ENCODE measurements at places on chromosomes 7 and 10. TPM values are rescaled to one million over a fixed set of nuclear protein-coding genes. Genes with fewer than 3 reads are reported as not detected.

TRIM73 gene
- 6.4 TPM for total RNA-seq

ST8SIA6 gene
- total RNA-seq = not detected

FRAT1 gene
- total RNA-seq = 4.1 TPM

NUTM2A gene
- total RNA-seq = 0.18 TPM

VAX1 gene
- total RNA-seq = 0.98 TPM

FAM25C gene
- total RNA-seq = not detected

CYP2C19 gene
- not detected for total RNA-seq

OR2A12 gene
- total RNA-seq = not detected

GSTO2 gene
- 13.8 TPM for total RNA-seq

CUZD1 gene
- total RNA-seq = 0.40 TPM

VWC2 gene
- not detected for total RNA-seq

ENTPD1 gene
- total RNA-seq = not detected

CALY gene
- total RNA-seq = not detected

SDK1 gene
- total RNA-seq = 4.8 TPM

ZC3HAV1L gene
- total RNA-seq = 8.7 TPM

HOXA1 gene
- total RNA-seq = 1.4 TPM

SEMA3E gene
- total RNA-seq = 5.9 TPM

ACSM6 gene
- not detected for total RNA-seq

FAM131B gene
- 6.9 TPM for total RNA-seq

HEPACAM2 gene
- not detected for total RNA-seq

MXI1 gene
- total RNA-seq = 15.6 TPM

VWDE gene
- total RNA-seq = 7.7 TPM

CPA4 gene
- total RNA-seq = 10.1 TPM

PLEKHS1 gene
- total RNA-seq = not detected

ARID5B gene
- total RNA-seq = 26.4 TPM

SPACDR gene
- total RNA-seq = 0.11 TPM

CCNY gene
- total RNA-seq = 145 TPM

ZNF467 gene
- total RNA-seq = 4.1 TPM

C10orf143 gene
- 0.29 TPM for total RNA-seq

C10orf120 gene
- not detected for total RNA-seq

PCBD1 gene
- total RNA-seq = 277 TPM

RNF32 gene
- total RNA-seq = 2.2 TPM

ABCB1 gene
- total RNA-seq = not detected

CCDC136 gene
- total RNA-seq = 9.8 TPM

GNAT3 gene
- not detected for total RNA-seq

ZPBP gene
- not detected for total RNA-seq

STOX1 gene
- total RNA-seq = 1.4 TPM

CFAP58 gene
- total RNA-seq = 0.26 TPM

IGF2BP3 gene
- total RNA-seq = 11.7 TPM

IGFBP3 gene
- 120 TPM for total RNA-seq

AKR1C8 gene
- total RNA-seq = not detected

TEX47 gene
- total RNA-seq = not detected

NFKB2 gene
- 45.0 TPM for total RNA-seq

NKX1-2 gene
- total RNA-seq = 0.86 TPM

HMX2 gene
- total RNA-seq = not detected

UCN3 gene
- total RNA-seq = not detected

INHBA gene
- total RNA-seq = 55.3 TPM

IQUB gene
- total RNA-seq = 0.06 TPM

MYPN gene
- 7.1 TPM for total RNA-seq

PRKG1 gene
- 6.3 TPM for total RNA-seq

FGFR2 gene
- 0.17 TPM for total RNA-seq

EPO gene
- total RNA-seq = not detected

WNT8B gene
- total RNA-seq = 0.29 TPM

ZNF394 gene
- 17.7 TPM for total RNA-seq

ELFN1 gene
- 0.75 TPM for total RNA-seq

All from PC-3 (cell line).